Activated CD4-positive, alpha-beta T cell treated with anti-CD3 and anti-CD28 coated beads, Interleukin-2, amount 10 ng/mL, durations not matched to agents 7 days and 5 days (primary cell): ENCODE measurements at places on chromosomes 2 and 18. TPM values are rescaled to one million over a fixed set of nuclear protein-coding genes. Genes with fewer than 3 reads are reported as not detected.

GRCh38 chr2:240155048-240155744, 14.7 kb upstream of the OTOS start:
- H3K36me3 ChIP-seq, result no peaks in the 10 kb centered on the region
- H3K4me1 ChIP-seq, result no peaks in the 10 kb centered on the region
- H3K27ac ChIP-seq, result no peak overlapping the region
- no peak overlapping the region for H3K4me3 ChIP-seq
- no peak for DNase-seq
- no peaks in the 10 kb centered on the region for H3K27me3 ChIP-seq

- no peak for DNase-seq
- no peak overlapping the region for H3K27ac ChIP-seq
- H3K4me1 ChIP-seq, result no peaks in the 10 kb centered on the region
These were observed 110.7 kb upstream of the TLK1 start for GRCh38 chr2:171271386-171271785.

MARCHF4 gene
- not detected for total RNA-seq

- H3K4me3 ChIP-seq, result peak overlapping the region; percentile 84
- H3K4me1 ChIP-seq, result peaks cover 51% of the 10 kb centered on the region
These were observed 1.0 kb upstream of the AAK1 start for GRCh38 chr2:69644506-69644979.

GRCh38 chr18:72102412-72102811, 441.7 kb downstream of the CBLN2 start:
- no peak overlapping the region for H3K4me3 ChIP-seq
- no peaks in the 10 kb centered on the region for H3K36me3 ChIP-seq
- DNase-seq, result no peak
- H3K4me1 ChIP-seq, result no peaks in the 10 kb centered on the region
- no peaks in the 10 kb centered on the region for H3K27me3 ChIP-seq

ACMSD gene
- not detected for total RNA-seq

CYRIA gene
- 0.31 TPM for total RNA-seq

SAG gene
- not detected for total RNA-seq

DNA sequence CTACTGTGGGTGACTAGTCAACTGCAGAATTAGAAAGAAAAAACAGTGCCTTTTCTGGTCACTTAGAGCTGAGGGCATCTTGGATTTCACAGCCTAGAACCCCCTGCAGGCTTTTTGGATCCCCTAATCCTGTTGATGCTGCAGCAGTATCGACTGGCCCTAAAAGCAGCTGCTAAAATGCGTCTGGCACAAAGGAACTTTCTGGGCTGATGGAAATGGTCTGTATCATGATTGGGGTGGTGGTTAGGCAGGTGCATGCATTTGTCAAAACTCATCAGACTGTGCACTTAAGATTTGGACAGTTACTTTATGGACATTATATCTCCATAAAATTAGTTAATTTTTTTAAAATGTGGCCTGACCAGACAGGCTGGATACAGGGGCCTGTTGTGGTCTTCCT, 149.8 kb downstream of the KLHL29 start:
- H3K4me3 ChIP-seq, result no peak overlapping the region
- H3K27ac ChIP-seq, result no peak overlapping the region
- peaks cover 2% of the 10 kb centered on the region for H3K36me3 ChIP-seq
- no peak for DNase-seq
- peaks cover 54% of the 10 kb centered on the region for H3K4me1 ChIP-seq

TCF7L1 gene
- total RNA-seq, result not detected

DNA sequence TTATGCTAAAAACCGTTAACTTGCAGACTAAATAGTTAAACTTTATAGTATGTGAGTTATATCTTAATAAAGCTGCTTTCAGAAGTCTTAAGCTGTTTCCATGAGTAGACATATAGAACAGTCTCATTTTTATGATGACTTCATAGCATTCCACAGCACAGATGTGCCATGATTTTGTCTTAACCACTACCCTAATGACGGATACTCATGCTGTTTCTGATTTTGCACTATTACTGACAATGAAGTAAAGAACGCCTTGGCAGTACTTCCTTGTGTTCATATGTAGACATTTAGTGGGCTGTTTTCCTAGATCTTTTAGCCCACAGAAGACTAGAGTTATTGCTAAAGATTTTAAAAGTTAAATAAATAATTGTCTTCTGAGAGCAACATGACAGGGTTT, 175.6 kb upstream of the RAB6C start:
- peaks cover 7% of the 10 kb centered on the region for H3K27me3 ChIP-seq
- DNase-seq, result no peak
- H3K27ac ChIP-seq, result no peak overlapping the region
- no peak overlapping the region for H3K4me3 ChIP-seq
- H3K36me3 ChIP-seq, result no peaks in the 10 kb centered on the region

GRCh38 chr2:148106331-148106730, 85.4 kb downstream of the MBD5 start:
- H3K27me3 ChIP-seq, result no peaks in the 10 kb centered on the region
- H3K36me3 ChIP-seq, result no peaks in the 10 kb centered on the region
- H3K4me1 ChIP-seq, result peaks cover 11% of the 10 kb centered on the region
- H3K27ac ChIP-seq, result no peak overlapping the region
- DNase-seq, result no peak

DNA sequence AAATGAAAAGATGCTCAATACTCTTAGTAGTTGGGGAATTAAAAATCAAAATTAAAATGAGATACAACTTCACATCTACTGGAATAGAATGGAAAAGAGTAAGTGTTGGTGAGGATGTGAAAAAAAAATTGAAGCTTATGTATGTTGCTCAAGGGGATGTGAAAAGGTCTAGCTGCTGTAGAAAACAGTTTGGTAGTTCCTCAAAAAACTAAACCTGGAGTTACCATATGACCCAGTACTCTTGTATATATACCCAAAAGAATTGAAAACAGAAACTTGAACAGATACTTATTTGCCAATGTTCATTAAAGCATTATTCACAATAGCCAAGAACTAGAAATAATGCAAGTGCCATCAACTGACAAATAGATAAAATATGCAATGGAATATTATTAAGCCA, 208.4 kb downstream of the FIGN start:
- no peak overlapping the region for H3K27ac ChIP-seq
- no peak overlapping the region for H3K4me3 ChIP-seq
- no peaks in the 10 kb centered on the region for H3K36me3 ChIP-seq
- H3K27me3 ChIP-seq, result no peaks in the 10 kb centered on the region
- DNase-seq, result no peak

CETN1 gene
- total RNA-seq, result not detected
